ENCODE measurements at places on chromosomes 1 and 21.

- DNase-seq: no peak
Measured at GRCh38 chr1:164180824-164181223, 378.2 kb upstream of the PBX1 start.

- DNase-seq: no peak
Measured at GRCh38 chr1:110173466-110174105, 23.3 kb downstream of the SLC6A17 start.

GRCh38 chr1:56258371-56258770, 321.0 kb downstream of the PLPP3 start:
- DNase-seq: no peak

- no peak for DNase-seq
Measured at GRCh38 chr21:44477712-44478111, 22.4 kb downstream of the LRRC3 start.

- DNase-seq: no peak
Measured at GRCh38 chr21:14121719-14122118, 89.0 kb downstream of the LIPI start.

DNA sequence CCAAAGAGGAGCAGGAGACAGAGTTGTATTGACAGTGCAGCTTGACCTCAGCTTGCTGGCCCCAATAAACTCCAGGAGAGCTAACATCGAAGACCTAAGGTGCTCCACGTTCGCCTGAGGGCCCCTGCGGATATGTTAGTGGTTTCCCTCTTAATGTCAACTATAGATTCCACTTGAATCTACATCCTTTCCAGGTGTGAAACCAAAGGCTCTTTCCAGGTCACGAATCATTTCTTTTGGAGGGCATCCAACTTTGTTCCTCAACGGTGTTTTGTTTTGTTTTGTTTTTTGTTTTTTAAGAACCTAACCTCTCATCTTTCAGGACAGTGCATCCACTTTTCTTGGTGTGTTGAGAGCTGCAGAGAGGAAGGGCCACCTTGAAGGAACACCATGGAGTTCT, 267.6 kb upstream of the SGIP1 start:
- DNase-seq: no peak

- DNase-seq: no peak
Measured at GRCh38 chr1:202193614-202194327, at the start of gene LGR6. LGR6 (plus strand) TSS chr1:202193799; CDS start chr1:202193990, 191 bp downstream.

DNA sequence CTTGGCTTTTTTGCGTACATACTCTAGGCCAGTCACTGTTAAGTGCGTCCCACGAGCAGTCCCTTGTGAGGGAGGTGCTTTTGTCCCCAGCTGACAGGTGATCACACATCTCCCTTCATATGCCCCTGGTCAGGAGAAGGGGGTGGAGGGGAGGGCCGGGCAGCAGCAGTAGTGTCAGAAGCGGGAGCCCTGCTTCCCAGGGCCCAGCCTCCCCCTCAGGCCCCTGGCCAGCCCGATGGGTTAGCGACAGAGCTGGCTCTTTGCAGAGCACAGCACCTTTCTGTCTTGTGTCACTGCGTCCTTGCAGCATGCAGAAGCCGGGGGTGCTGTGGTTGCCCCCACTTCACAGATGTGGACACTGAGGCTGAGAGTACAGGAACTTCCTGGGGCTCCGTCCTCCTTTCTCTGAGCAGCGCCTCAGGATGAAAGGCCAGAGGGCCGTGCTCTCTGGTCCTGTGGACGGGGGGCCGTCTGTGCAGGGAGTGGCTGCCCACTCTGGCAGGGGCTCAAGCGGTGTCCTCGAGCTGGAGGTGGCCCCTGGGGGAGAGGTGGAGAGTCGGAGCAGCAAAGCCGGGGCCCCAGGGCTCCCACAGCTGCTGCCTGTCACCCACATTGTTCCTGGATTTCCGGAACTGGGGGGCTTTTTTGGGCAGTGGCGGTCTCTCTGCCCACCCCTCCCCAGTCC, 5.9 kb downstream of the TMEM201 start:
- no peak for DNase-seq

GRCh38 chr1:184166485-184166884, 115.0 kb downstream of the TSEN15 start:
- no peak for DNase-seq

GRCh38 chr1:156895455-156895812, 1.9 kb downstream of the PEAR1 start:
- DNase-seq: no peak

GRCh38 chr1:211037095-211037494, 96.9 kb downstream of the KCNH1 start:
- DNase-seq: no peak

- DNase-seq: no peak
Measured at GRCh38 chr1:22831729-22832413, 121.2 kb downstream of the EPHB2 start.

DNA sequence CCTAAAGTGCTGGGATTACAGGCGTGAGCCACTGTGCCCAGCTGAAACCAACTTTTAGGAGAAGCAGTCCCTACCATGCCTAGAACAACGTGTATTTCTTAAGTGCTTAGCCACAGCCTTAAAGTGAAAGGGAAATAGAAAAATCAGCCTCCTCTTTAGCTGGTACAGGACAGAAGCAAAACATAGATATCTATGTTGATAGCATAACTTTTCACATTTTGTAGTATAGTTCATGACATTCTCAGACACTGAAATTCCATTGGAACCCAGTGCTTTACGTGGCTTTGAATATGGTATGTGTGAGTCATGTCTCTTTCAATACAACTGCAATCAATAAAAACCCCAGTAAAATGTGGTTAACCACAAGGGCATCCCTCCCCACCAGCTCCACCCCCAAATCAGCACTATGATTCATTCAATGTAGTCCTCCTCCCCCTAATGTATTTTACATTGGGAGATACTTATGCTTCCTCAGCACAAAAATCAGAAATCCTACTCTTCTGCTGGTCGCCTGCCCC, 32.1 kb downstream of the TGFB2 start:
- no peak for DNase-seq

DNA sequence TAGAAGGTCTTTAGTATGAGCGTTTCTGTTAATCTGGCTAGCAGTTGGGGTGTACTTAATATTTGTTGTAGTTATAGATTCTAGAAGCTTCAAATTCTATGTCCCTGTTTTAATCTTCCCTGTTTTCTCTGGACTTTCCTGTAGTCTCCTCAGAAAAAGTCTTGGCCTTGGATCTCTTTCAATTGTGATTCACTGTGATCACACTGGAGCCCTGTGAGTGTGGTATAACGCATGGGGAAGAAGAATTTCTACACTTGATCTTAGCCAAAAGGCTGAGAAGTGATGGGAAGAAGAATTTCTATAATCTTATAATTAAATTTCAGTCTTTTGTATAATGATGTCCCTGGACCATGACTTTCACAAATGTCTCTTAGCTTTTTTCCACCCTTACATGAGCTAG, 36.7 kb upstream of the COP1 start:
- no peak for DNase-seq
